ENCODE measurements at places on chromosomes 1 and 21.

- no peak for DNase-seq
These were observed 144.0 kb upstream of the CXADR start for GRCh38 chr21:17368748-17369363.

- DNase-seq = no peak
These were observed 98.5 kb downstream of the MRPL37 start for GRCh38 chr1:54298284-54299033.

GRCh38 chr1:59072583-59072947, 224.3 kb upstream of the FGGY start:
- no peak for DNase-seq

DNA sequence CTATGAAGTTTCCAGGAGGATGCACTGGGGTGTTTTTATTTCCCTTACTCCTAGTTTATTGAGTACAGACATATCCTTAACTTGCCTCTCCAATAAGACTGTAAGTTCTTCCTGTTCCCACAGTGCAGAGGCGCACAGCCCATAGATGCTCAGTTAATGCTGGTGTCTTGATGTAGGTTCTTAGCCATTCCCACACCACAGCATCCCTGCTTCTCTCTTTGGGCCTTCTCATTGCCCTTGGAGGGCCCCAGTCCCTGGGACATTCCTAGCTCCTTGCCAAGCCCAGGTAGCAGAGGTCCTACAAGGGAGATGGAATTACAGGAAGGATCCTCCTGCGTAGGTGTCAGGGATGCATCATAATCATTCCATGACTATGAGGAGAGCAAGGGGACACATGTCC, 61.6 kb upstream of the HMGB4 start:
- no peak for DNase-seq

DNA sequence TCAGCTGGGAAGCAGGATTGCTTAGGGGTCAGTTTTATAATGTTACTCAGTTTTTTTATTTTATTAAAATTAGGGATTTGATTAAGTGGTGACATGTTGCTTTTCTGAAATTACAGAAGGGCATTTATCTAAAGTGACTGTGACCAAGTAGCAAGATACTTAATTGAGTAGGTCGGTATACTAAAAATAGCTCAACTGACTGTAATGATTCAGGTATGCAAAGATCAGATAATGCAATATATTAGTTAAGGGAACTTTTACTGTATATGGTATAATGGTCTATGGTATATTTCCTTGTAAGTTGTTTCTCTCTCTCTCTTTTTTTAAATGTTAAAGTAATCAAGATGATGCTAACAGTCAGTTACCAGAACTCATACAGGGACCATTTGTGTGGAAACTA, 26.2 kb downstream of the RLF start:
- no peak for DNase-seq

DNA sequence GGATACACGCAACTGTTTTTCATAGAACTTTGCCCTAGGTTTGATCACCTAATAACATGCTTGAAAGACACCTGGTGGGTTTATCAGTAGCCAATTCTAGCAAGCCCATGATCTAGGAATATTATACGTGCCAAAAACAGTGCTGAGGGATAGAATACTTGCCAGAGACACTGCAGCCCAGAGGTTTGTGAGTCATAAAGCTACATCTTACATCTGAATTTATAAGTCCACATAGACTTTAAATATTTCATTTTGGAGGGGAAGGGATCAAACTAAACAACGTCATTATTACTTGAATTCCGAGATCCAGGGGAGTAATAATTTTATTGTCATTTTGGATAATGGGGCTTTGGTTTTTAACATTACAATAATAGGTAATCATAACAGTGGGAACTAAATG, 31.7 kb downstream of the RGL1 start:
- DNase-seq = no peak

DNA sequence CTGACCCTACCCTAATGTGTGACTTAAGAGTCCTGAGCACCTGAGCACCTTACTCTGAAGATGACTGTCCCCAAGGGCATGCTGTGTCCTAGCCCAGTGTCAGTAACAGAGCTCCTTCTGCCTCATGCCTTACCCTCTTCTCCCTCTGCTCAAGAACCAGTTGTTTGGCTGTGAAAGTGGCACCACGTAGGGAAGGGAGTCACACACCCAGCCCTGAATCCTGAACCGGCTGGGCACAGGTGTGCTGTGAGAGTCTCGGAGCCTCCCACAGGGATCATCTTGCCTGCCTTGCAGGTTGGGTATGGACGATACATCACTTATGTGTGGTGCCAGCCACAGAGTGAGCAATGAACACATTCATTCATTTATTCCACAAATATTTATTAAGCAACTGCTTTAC, 220.6 kb downstream of the DYRK1A start:
- DNase-seq = no peak

DNA sequence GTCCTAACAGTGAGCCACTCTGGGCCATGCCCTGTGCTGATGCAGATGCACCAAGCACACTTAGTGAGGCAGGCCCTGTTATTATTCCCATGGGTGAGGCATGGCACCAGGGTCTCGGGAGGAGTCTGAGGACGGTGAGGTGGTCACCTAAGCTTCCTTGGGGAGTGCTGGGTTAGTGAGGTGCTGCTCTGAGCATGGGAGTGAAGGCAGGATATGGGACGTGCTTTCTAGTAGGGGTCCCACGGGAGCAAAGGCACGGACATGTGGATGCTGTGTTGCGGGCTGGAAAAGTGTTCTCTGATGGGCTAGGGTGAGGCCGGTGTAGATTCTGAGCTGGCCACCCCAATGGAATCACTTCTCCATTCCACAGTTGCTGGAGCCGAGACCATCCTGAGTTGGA, 77.5 kb upstream of the CSF3R start:
- no peak for DNase-seq

All from cerebellar nuclear complex (tissue), 1 donor.